ENCODE measurements at places on chromosomes 4 and X.

GRCh38 chr4:48033825-48034413, 17.3 kb downstream of the NIPAL1 start:
- DNase-seq = peak; percentile 68

DNA sequence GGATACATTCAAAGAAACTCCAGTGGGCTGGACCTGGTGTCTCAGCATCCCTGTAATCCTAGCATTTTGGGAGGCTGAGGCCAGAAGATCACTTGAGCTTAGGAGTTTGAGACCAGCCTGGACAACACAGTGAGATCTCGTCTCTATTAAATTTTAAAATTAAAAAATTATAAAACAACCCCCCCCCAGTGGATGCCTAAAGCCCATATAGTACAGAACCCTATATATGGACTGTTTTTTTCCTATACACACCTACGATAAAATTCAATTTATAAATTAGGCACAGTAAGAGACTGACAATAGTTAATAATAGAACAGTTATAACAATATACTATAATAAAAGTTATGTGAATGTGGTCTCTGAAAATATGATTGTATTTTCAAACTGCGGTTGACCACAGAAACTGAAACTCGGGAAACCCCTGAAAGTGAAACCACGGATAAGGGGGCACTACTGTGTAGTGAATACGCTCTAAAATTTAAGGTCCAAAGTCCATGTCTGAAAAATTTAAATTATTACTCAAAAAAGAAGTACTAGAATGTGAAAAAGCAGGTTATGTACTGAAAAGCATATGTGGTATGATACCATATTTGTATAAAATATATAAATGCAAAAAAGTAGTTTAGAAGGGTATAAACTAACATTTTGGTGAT, 2.0 kb downstream of the SMIM14 start:
- DNase-seq = peak; percentile 34

DNA sequence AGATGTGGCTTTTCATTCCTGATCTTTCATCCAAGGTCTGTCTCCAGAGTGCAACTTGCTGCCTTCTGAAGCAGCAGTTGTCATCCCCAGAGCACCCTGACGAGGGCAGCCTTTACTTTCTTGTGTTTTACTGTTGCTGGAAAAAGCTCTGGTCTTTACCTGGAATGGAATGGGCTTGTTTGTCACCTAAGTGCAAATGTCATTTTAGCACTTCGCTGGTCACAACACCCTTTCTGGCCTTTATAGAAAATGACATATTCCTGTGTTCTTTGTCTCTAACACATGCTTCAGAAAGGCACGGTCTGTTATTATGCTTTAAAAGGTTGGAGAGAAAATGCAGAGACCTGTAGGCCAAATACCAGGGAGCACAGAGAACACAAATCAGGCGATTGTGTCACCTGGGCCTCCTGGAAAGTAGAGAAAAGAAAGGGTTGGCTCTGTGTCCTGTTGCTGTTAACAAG, 332.7 kb upstream of the IGFBP7 start:
- DNase-seq = peak; percentile 12

- no peak for DNase-seq
These were observed 31.7 kb downstream of the RBBP7 start for GRCh38 chrX:16838202-16839066.

- no peak for DNase-seq
These were observed 48.4 kb downstream of the PRKG2 start for GRCh38 chr4:81166458-81167160.

DNA sequence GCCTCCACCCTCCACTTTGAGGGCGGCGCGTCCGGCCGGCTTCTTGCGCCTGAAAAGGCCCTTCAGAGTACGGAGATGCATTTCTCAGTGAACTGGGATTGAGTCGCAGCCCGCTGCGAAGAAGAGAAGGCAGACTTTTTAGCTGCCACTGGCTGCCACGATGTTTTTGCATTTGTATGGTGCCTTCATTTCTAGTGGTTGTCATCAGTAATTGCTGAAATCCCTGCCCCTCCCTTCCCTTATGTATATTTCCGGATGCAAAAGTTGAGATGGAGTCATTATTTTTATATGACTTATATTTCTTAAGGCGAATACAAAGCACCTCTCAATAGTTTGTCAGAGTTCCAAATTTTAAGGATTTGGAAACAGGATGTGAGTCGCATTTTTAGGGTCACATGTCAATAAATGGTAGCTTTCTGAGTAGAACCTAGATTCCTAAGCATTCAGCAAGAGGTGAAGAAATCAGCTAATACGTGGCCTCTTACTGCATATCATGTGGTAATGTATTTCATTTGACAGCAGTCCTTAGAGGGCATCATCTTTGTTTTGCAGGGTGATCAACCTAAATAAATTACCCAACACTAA, 658 bp downstream of the ATP6AP2 start:
- DNase-seq = peak; percentile 53

DNA sequence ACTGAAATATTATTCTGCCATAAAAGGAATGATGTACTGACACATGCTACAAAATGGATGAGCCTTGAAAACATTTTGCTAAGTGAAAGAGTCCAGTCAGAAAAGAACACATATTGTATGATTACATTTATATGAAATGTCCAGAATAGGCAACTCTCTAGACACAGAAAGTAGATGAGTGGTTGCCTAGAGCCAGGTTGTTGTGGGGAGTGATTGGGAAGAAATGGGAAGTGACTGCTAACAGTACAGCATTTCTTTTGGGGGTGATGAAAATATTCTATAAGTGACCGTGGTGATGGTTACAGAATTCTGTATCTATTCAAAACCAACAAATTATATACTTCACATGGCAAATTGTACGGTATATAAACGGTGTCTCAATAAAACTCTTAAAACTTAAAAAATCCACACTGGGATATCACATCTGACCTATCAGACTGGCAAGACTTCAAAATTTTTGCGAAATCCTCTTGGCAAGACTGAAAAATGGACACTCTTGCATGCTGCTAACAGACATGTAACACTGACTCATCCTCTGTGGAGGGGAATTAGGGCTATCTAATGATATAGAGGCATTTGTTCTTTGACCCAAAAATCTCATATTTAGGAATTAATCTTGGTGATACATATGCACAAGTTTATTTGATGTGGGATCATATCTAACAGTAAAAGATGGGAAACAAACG, 71.8 kb downstream of the FAM13A start:
- DNase-seq = peak; percentile 52

DNA sequence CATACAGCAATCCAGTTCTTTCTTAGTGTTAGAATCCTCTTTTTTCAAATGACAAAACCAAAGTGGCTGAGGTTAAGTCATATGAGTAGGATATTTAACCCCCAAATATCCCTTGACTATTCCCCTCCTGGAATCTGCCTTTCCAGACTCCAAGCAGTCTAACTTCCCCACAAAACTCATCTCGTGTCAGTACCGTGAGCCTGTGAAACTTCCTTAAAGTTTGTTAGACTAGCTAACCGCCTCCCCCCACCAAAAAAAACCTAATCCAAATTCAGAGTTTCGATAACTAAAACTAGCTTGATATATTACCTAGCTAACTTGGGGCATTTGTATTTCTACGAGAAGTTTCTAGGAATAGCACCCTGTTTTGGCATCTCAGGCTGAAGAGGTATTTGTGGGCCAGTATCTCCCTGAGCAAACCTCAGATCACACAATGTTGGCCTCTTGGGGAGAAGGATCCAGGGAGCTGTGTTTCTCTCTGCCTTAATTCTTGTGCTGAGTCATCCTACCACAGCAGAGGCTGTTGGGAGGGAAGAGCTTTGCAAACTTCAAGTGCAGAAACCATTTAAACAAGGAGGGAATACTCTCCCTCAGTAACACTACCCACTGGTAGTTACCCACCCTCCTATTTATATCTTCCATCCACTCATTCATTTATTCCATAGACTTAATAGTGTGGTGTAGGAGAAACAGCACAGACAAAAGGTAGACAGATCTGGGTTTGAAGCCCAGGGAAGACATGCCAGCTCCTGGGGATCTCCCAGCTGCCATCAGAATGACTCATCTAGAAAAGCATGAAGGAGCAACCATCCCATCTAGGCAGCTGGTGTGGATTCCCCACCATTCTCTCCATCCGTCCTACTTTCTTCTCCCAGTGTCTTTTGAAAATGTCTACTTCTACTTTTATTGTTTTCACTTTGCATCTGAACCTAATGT, 39.3 kb upstream of the TXK start:
- peak; percentile 56 for DNase-seq

- DNase-seq = no peak
These were observed 52.2 kb downstream of the AFAP1 start for GRCh38 chr4:7887436-7887835.

- no peak for DNase-seq
These were observed 5.7 kb upstream of the PLCXD1 start for GRCh38 chrX:275476-275966.

GRCh38 chrX:13764765-13765164, 30.2 kb downstream of the OFD1 start:
- DNase-seq = no peak

DNA sequence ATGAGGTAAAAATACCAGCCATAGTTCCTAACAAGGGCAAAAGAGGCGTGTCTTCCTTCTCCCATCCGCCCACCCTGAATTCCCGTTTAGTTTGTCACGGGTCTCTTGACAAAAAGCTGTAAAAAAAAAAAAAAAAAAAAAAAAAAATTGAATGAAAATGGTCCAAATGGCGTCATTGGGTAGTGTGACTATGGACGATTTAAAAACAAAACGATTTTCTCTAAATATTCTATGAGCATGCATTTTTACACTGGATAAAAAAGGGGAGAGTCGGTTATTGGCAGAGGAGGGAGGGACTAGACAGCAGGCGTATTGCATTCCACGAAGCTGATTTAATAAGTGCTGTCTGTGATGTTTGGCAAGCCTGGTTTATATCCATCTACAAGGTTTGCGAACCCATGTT, at the start of gene FAM133A:
Gene FAM133A, plus strand, starts transcription at position 338 of the 403 bp plus-strand sequence. CDS start 35,214 bp downstream, outside the sequence.
- no peak for DNase-seq

DNA sequence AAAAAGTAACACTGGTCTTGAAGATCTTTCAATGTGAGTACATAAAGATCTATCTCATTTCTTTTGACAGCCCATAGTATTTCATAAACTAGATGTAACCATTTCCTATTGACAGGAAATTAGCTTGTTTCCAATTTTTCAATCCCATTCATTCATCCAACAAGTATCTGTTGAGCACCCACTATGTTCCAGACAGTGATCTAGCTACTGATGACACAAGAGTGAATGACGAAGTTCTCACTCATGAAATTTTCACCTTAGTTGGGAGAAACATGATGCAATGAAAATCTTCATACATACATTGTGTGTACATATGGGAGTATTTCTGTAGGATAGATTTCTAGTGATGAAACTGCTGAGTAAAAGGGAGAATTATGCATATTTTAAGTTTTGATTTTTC, 1.7 kb downstream of the CD38 start:
- peak; percentile 80 for DNase-seq

DNA sequence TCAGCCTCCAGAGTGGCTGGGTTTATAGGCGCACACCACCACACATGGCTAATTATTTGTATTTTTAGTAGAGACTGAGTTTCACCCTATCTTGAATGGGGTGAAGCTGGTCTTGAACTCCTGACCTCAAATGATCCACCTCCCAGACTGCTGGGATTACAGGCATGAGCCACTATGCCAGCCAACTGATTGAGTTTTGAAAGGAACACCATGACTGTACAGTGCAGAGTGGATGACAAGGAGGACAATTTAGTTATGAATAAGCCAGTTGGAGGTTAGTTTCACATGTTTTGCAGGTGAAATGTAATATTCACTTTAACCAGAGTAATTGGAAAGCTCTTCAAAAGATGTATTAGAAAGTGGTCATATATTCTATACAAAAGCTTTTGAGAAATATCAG, 60.8 kb downstream of the PCDH18 start:
- DNase-seq = no peak

DNA sequence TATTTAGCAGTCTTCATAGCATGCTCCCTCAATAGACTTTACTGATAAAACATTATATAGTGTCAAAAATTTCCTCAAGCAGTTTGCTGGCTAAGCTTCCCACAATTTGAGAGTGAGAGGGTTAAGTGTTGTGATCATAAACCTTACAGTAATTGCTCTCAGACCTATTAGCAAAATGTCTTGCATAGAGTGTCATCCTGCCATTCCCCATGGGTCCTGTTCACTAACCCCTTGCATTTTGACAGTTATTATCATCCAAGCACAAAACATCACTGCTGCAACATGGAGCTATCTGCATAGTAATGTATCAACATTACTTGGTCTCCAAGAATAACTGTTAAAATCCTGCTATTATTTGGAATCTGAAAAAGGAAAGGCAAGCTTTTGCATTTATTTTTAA, 196.1 kb upstream of the GK2 start:
- DNase-seq = no peak

GRCh38 chrX:20350596-20350995, 83.9 kb upstream of the RPS6KA3 start:
- no peak for DNase-seq

DNA sequence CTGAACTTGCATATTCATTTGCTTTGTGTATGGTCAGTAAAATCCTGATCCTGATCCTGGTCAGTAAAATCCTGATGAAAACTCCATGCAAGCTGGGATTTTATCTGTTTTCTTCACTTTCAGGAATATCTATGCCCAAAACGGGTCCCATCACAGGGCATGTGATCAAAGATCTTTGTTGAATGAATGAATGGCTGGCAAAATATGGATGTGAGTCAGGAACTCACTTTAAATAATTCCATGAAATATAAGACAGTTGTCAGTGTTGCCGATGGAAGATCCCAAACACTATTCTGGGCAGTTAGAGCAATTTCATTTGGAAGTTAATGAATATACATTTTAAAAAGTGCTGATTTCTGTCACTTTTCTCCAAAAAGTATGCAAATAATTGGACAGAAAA, 598.4 kb downstream of the GBA3 start:
- no peak for DNase-seq

- DNase-seq = no peak
These were observed 80.3 kb downstream of the LNX1 start for GRCh38 chr4:53511014-53511413.

GRCh38 chrX:1763294-1763693, 148.4 kb downstream of the ASMT start:
- no peak for DNase-seq

DNA sequence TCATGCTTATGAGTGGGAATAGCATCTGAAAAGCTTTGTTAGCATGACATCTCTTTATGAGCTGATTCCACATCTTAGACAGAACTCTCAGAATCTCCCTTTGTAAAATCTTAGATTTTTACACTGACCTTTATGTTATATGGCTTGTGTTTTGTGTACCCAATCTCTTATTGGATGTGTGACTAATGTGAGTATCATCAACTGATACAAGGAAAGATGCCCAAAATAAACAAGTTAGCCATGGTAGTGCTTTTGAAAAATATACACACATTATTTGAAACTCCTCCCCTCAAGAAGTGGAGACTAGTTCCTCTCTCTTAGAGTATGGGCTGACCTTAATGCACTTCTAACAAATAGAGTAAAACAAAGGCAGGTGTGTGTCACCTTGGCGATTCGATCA, 160.1 kb upstream of the NRK start:
- DNase-seq = no peak

- no peak for DNase-seq
These were observed at the start of gene CHRDL1 for GRCh38 chrX:110795645-110796406. Gene CHRDL1 (minus strand): TSS chrX:110795817. CDS start chrX:110792181, 3,636 bp downstream.

Data from inflammatory macrophage treated with lipopolysaccharide for 1 hour (primary cell).